ENCODE measurements at places on chromosomes 1 and 21.

- no peak for DNase-seq
These were observed 267.5 kb downstream of the TRABD2B start for GRCh38 chr1:47729685-47730084.

DNA sequence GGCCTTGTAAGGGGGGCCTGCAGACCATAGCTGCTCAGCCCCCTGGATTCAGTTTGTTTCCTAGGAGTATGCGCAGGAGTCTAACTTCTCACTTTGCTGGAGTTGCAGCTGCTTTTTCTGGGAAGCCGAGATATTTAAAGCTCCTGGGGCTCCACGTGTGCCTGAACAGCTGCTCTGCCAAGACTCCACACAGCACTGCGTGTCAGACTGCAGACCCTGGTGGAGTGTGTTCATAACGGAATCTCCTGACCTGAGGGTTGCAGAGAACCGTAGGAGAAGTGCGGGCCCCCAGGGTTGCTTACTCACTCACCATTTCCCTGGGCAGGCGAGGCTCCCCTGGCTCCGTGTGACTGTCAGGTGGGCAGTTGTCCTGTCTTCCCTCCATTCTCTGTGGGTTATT is 474.3 kb upstream of the TMPRSS15 start:
- no peak for DNase-seq

DNA sequence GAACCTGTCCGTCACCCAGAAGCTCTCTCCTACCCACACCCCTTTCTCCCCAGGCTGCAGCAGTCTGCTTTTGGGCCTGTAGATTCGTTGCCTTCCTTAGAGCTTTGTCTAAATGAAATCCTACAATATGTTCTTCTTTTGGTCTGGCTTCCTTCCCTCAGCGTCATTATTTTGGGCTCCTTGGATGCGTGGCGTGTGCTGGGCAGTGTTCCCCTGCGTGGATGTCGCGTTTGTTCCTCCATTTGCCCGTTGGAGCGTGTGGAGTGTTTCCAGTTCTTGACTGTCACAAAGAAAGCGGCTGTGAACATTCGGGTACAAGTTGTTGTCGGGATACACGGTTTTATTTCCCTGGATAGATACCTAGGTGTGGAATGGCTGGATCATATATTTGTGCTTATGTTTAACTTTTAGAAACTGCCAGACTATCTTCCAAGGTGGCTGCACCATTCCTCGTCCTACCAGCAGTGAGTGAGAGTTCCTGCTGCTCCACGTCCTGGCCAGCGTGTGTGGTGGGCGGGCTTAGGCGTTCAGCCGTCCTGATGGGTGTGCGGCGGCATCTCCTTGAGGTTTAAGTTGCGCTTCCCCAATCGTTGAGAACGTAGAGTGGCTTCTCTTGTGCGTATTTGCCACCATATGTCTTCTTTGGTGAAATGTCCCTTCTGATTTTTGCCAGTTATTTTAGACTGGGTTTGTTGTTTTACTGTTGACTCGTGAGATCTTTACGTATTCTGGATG is 31.7 kb downstream of the SKI start:
- no peak for DNase-seq

DNA sequence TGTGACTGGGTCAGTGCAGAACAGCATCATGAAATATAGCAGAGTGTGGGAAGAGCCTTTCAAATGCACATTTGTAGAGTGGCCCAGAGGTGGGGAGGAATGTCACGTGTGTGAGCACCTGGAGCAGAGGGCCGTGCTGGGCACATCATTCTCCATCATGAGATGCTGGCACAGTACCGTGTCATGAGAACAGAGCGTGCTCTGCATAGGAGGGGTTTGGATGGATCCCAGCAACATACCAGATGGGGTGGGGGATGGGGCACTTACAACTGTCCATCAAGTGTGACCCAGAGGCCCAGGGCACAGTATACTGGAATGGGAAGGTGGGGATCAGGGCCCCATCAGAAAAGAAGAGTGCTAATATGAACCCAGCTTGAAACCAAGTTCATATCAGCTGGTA is 182.0 kb downstream of the LMX1A start:
- DNase-seq = no peak

DNA sequence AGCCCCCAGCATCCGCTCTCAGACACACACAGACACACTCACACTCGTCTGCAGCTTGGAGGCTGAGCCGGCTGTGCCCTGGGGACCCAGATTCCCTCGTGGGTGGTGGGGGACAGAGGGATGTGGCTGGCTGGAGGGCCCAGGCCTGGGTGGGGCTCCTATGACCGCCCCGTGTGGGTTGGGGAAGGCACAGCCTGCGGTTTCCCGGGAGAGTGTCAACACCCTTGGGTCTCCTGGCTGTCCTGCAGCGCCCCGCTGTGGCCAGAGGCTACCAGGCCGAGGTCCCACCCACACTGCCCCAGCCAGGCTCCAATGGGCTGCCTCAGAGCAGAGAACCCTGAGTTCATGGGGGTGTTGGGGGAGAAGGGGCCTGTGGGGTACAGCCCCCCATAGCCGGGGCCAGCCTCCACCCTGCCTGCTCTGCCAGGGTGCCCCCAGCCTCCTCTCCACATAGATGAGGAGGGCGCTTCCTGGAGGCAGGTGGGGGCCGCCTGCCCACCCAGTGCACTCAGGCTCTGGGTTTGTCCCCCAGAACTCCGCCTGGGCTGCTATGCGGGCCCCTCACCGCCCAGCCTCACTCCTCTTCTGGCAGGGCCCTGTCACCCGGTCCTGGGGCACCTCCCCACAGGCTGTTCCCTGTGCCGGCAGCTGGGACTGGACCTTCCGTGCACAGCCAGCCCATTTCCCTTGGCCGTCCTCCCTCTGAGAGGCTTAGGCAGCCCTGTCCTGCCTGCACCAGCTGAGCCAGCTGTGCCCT is at the start of gene TTC34:
TTC34 (minus strand) TSS at position 159 of the 757 bp plus-strand sequence. CDS start 866 bp downstream, outside the sequence.
- DNase-seq = no peak

- DNase-seq = no peak
These were observed 31.7 kb upstream of the MAN1A2 start for GRCh38 chr1:117335376-117336086.

DNA sequence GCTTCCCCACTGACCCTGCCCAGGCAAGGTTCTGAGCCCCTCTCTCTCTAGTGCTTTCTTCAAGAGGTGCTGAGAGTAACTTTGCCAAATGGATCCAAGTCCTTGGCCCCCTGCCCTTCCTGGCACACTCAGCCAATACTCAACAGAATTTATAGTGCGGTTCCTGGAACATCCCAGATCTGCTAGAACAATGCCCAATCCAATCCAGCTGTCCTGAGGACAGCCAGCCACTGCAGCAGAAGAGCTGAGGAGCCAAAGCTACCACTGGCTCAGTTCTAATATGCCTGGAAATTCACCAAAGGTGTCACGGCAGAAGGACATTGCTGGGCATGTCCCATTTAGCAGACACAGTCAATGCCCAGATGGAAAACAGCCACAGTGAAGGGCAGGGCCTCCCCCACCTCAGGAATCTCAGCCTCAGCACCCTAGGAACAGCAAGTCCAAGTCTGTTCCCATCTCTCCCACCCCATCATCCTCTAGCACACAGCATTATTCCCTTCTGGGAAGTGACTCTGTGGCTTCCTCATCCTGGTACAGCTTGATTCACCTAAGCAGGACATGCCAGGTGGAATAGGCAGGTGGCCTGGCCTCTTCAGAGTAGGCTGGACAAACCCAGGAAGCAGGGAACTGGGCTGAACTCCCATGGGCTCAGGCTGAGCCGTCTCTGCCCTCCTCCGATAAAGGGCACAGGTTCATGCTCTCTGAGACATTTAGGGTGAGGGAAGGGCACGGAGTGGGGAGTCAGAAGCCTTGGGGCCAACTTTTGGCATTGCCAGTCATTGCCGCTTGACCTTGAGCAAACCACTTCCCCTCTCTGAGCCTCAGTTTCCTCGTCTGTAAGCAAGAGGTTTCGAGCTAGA is 24.6 kb downstream of the PMVK start:
- DNase-seq = no peak

GRCh38 chr1:205374210-205375078 is 17.7 kb upstream of the KLHDC8A start:
- no peak for DNase-seq

DNA sequence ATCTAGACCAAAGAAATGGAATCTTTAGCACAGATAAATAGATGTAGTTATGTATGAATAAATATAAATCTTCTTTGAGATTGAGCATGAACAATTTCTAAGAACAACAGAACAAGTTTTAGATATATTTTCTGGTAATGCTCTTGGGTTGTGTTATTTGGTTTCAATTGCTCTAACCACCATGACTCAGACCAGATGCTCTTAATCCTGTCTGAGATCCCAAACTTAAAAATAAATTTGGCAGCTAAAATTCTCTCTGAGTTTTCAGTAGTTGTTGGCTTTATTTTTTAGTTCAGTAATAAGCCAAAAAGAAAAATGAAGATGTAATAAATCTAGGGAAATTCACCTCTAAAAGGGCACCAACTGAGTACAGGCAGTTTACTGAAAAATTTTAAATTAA is 1693.4 kb downstream of the NCAM2 start:
- no peak for DNase-seq

- no peak for DNase-seq
These were observed 69.4 kb upstream of the TLR5 start for GRCh38 chr1:223212441-223212840.

DNA sequence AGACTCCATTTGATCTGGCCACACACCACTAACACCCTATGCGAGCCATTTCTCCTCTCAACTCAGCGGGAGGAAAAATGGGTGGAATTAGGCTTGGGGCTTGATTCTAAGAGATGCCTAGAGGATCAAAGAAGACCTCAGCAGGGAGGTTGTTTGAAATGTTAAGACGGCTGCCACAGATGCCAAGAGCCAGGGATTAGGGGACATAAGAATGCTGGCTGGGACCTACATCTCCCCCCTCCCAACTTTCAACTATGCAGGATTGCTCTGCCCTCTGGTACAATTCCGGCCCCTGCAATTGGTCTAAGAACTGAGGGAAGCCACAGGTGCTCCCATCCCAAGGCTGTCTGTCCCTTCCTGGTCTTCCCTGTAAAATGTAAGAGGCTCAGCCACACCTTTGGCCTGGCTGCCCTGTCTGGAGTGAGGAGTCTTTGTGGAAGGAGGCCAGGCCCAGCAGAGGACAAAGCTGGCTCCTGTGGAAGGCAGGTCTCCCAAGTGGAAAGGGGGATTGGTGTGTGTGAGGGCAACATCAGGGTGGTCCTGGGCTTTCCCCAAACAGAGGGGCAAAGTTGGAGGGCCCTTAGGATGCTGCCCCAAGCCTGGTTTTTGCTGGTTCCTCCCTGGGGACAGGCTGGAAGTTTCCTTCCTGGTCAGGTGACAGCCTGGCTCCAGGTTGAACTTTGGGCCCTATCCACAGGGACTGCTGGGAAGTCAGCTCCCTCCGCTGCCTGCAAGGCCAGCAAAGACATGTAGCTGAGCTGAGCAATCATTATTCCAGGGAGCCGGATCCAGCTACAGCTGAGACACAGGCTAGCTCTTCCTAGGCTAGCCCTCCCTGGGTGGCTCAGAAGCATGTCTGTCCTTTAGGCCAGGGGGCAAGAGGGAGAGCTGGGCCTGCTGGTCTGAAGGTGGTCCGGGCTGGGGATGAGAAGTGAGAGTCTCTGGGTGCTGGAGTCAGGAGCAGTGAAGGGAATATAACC is 34.5 kb upstream of the SYNC start:
- DNase-seq = no peak

DNA sequence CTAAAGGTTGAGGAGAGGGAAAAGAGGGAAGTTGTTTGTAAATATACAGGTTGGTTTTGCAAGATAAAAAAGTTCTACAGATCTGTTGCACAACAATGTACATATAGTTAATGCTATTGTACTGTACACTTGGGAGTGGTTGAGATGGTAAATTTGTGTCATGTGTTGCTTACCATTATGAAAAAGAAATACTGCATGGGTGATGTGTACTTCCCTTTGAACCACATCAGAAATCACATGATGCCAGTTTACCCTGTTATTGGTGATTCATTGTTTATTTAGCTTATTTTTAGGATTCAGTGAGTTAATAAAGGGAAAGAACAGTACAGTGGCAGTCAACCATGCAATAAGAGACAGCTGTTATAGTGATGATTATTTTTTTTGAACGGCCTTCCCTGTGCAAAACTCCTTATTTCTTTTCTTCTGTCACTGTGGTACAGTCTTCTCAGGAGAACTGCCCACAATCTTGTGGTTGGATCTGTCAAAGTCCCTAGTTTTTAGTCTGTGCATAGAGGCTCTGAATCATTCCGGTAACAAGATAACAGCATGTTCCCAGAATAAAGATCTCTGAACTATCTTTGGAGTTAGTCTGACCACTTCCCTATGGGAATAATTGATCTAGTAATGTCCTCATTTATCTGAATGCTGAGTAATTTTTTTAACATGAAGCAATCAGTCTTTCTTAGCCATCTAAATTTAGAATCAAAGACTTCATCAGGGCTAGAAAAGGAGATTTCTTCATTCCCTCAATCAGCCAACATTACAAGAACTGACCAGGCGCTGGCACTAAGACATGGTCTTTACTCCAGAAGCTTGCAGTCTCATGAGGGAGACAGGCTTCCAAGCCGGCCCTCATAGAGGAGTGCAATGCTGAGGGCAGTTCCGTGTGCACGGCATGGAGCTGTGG is 84.2 kb downstream of the SH3GLB1 start:
- no peak for DNase-seq

DNA sequence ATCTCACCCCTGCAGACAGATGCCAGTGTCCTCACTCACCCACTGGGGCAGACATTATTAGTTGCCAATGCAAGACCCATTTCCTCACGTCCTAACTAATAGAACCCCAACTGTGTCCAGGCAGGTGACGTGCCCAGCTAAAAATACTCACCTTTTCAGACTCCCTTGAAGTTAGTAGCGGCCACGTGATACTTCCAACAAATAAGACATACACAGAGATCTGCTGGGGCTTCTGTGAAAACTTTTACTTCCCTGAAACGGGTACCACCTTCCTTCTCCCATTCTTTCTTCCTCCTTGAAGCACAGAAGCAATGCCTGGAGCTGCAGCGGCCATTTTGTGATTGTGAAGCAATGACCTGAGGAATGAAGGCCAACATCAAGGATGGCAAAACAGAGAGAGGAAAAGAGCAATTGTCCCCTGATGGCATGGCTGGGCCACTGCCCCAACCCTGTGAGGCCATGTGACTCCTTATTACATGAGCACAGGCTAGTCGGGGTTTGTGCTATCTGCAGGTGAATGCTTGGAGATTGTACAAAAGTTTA is 74.4 kb upstream of the TMPRSS2 start:
- DNase-seq = no peak

GRCh38 chr1:173414136-173414535 is 63.0 kb upstream of the PRDX6 start:
- no peak for DNase-seq

All from neural crest cell (in vitro differentiated cells).